Neural crest cell (in vitro differentiated cells): ENCODE measurements at places on chromosomes 11 and 22.

DNA sequence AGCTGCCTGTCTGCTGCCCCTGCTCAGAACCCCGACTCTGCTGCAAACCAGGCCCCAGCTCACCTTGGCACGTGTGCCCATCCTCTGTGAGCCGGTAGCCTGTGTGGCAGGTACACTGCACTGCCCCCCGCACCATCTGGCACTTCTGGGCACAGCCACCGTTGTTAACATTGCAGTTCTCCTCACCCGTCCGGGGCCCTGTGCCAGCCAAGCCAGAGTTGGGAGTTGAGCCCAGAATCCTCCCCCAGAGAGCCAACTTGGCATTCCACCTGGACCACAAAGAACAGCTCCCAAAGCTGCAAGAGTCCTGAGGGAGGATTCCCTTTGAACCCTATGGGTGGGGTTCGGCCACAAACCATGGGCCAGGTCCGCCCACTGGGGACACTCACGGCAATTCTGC is 22.5 kb downstream of the LRP4 start:
- DNase-seq, result no peak

- no peak for DNase-seq
These were observed 5.4 kb downstream of the RELT start for GRCh38 chr11:73381589-73381988.

DNA sequence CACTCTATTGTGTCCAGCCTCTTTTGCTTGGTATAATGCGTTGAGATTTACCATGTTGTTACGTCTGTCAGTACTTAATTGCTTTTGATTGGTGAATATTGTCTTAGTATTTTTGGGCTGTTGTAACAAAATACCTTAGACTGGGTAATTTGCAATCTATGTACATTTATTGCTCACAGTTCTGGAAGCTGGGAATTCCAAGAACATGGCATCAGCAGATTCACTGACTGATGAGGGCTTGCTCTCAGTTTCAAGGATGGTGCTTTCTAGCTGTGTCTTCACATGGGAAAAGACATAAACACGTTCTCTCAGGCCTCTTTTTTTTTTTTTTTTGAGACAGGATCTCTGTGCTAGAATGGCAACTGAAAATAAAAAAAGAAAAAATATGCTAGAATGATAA is 46.7 kb upstream of the INCENP start:
- no peak for DNase-seq

DNA sequence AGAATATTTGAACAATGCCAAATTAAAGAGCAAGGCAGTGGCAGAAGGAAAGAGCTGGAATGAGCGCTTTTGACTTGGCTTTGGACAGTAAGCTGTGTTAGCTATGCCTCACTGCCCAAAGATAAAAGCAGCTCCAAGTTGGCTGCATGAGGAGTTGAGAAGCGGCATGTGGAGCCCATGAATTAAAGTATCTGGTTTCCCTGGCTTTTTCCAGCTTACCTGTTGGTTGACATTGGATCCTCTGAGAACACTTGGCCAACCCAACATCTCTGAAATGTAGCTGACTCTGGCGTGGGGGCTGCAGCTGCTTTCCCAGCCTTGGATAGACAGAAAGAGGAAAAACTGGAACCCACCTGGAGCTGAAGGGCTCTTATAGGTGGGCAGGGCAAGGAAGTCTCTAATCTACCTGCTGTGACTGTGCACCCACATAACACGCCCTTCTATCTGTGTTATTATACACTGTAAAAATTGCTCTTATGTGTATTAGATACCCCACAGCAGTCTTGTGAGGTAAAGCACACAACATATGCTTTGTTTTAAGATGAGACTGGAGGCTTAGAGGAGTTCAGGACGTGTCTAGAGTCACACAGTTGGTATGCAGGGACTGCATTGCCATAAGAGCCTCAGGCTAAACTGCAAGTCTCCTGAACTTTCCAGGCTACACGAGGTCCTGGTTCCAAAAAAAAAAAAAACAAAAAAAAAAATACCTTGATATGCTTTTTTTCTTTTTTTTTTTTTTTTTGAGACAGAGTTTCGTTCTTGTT is 5.8 kb downstream of the UBASH3B start:
- DNase-seq, result no peak

DNA sequence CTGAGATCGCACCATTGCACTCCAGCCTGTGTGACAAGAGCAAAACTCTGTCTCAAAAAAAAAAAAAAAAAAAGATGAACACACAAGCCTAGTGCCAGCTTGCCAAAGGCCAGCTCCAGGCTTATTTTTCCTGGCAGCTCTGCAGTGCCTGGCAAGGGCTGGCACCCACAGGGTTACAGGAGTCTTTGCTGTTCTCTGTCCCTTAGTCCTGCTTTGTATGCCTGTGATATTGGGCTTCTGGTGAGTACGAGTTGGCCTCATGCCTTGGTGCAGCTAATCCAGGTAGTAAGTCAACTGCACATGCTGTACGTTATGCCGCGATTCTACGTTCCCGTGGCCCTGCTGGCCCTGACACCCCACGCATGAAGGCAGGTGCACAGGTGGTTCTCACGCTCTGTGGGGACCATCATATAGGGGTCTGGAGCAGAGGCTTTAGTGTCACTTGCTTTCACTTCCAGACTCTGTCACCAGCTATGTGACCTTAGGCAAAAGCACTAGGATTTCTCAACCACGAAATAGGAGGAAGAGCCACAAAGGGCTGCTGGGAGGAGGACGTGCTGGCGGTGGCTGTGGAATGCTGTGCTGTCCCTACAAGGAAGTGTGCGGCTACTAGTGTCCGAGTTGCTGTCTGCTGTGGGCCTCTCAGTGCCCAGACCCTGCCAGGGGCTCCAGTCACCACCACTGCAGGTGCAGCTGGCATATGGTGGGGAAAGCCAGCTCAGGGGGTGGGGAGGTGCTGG is 21.4 kb upstream of the RASL10A start:
- DNase-seq, result no peak

DNA sequence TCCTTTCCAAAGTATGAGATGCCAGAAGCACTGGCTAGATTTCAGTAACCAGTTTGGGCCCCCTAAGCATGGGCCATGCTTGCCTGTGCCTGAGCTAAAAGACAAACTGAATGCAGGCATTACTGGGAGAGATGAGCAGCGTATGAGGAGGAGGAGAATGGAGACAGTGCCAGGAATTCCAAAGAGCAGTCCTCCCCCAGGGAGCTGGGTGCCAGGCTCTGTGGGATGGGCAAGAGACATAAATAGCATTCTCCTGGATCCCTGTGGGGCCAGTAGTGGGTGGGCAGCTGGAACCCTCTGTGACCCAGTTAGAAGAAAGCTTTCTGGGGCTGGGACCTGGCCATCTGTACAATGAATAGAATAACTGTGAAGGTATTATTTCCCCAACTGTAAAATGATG is 235.6 kb downstream of the KCNA4 start:
- DNase-seq, result no peak
